ENCODE measurements at places on chromosomes 16 and 17.

DNA sequence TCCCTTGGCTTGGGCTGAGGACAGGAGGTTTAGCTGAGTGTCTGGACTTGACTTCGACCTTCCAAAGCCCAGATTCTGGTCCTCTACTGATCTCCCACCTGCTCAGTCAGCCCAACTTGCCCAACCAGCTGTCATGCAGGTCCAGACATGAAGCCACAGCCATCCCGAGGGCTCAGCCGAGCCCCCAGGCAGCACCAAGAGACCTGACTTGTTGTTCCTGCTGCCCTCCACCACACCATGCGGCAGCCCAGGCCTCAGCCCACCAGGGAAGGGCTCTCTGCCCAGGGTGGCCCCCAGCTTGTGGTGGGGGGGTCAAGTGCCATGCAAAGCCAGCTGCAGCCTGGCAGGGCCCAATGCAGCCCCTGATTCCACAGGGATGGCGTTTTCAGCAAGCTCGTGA lies 17.2 kb upstream of the CACNG4 start:
- no peak for DNase-seq

DNA sequence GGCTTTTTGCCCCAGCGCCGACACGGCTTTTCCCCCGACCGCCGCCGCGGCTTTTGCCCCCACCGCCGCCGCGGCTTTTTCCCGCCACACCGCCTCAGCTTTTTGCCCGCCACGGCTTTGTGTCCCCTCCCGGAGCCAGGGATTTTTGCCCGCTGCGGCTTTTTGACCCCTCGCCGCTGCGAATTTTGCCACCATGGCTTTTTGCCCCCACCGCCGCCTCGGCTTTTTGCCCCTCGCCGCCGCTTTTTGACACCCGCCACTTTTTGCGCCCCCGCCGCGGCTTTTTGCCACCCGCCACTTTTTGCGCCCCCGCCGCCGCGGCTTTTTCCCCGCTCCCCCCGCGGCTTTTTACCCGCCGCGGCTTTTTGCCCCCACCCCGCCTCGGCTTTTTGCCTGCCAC lies 1342.5 kb downstream of the TP53TG3F start:
- DNase-seq, result no peak

DNA sequence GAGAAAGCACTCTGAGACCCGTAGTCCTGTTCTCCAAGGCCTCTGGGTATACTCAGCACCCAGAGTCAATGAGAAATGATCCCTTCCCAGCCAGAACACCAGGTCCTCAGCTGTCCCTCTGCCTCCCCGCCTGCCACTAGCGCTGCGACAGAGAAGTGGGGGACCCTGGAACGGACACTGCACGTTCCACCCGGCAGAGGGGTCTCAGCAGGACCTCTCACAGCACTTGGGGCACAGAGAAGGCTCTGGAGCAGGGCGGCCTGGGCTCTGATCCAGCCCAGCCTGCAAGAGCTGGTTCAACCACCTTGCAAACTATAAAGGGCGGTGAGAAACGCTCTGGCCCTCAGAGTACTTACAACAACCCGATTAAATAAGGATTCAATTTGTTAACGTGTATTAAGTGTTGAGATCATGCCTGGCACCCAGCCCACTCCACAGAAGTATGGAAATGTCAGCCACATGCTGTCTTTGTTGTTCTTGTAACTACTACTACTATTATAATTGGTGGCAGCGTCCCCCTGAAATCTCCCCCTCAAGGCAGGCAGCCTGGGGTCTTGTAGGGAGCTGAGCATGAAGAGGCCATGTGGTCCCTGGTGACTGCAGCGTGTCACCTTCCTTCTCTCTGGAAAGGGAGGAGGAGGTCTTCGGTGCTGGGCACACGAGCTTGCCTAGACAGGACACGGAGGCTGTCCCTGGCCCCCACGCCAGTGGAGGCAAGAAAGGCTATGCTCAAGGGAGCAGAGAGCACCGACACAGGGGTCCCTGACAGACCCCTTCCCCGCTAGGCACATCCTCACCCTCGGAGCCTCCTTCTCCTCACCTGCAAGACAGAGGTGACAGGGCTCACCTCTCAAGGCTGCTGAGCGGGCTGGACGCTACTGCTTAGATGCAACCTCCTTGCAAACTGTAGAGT lies 2.4 kb downstream of the OSGIN1 start:
- no peak for DNase-seq

DNA sequence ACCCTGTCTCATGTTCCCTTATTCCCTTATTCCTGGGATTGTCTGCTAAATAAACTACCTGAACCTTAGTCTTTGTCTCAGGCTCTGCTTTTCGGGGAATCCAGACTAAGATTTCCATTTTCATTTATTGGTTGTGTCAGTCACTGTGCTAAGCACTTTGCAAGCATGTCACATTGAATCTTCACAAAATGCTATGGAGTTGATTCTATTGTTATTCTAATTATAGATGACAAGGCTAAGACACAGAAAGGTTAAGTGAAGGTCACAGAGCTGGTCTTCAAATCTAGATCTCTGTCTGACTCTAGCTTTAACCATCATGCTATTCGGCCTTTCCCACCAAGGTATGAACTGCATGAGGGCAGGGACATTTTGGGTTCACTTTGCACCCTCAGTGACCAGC lies 13.4 kb upstream of the CES5A start:
- no peak for DNase-seq

GRCh38 chr17:76458580-76459490 lies 5.9 kb upstream of the UBE2O start:
- DNase-seq, result no peak

DNA sequence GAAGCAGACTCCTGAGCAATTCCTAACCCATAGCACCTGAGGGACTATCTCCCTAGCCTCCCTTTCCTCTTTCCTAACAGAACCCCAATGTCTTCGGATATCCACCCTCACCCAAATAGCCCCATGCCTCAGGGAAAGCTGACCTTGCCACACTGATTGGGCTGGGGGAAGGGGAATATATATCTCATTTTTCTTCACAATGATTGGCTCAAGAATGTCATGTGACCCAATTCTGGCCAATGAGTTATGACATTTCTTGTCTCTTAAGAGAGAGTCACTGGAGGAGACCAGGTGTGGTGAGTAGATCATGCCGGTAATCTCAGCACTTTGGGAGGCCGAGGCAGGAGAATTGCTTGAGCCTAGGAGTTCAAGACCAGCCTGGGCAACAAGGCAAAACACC lies 71.9 kb upstream of the NLK start:
- DNase-seq, result no peak

DNA sequence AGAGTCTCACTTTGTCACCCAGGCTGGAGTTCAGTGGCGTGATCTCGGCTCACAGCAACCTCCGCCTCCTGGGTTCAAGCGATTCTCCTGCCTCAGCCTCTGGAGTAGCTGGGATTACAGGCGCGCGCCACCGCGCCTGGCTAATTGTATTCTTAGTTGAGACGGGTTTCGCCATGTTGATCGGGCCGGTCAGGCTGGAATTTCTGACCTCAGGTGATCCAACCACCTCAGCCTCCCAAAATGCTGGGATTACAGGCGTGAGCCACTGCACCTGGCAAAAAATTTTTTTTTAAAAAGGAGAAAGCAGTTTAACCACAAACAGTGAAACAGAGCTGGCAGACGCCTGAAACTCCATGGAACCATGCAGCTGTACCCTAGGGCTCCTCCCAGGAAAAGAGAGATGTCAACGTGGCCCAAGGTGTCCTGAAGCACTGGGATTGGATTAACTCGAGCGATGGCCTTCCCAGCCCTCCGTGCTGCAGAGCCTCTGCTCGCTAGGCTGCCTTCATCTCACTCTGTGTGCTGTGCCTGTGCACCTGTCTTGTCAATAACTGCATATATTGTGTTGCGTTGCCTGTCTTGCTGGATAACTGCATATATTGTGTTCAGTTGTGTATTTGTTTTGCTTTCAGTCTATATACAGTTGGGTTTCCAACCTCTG lies 29.6 kb upstream of the FOXK2 start:
- no peak for DNase-seq

DNA sequence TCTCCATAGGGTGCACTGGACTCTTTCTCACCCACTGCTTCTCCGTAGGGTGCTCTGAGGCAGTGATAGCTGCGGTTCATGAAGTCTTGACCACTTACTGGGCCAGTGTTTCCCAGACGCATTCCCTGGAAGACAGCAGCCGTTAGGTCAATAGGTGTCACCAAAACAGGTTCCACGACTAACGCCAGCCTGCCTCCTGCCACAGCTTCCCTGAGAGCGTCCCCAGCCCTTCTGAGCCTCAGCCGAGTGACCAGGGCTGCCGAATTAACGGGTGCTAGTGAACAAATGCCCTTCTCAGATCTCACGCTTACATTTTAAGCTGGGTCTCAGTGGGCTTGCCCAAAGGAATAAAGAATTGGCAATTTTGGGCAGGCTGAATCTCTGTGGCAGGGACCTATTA lies 188.7 kb upstream of the TNRC6C start:
- no peak for DNase-seq

All from NCI-H1417 treated with DMSO at 0.1 percent for 48 hours (cell line).